HT-29 (cell line): ENCODE measurements at places on chromosomes 1 and 21.

DNA sequence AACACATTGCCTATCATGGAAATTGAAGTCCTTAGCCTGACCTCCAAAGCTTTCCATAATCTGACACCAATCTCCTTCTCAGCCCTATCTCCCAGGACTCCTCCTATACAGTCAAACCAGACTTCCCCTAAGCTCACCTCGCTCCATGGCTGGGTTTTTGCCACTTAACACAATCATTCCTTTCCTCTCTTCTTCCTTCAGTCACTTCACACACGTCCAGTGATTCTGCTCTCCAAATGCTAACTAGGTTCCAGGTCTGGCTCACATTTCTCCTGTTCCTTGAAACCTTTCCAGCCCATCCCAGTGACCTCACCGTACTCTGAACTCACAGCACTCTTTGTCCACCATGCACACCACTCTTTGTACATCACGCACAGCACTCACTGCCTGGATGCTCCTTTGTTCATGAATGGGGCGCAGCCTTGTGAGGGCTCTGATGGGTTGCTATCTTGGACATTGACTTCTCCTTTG lies 98.4 kb downstream of the GLUL start:
- DNase-seq = no peak

DNA sequence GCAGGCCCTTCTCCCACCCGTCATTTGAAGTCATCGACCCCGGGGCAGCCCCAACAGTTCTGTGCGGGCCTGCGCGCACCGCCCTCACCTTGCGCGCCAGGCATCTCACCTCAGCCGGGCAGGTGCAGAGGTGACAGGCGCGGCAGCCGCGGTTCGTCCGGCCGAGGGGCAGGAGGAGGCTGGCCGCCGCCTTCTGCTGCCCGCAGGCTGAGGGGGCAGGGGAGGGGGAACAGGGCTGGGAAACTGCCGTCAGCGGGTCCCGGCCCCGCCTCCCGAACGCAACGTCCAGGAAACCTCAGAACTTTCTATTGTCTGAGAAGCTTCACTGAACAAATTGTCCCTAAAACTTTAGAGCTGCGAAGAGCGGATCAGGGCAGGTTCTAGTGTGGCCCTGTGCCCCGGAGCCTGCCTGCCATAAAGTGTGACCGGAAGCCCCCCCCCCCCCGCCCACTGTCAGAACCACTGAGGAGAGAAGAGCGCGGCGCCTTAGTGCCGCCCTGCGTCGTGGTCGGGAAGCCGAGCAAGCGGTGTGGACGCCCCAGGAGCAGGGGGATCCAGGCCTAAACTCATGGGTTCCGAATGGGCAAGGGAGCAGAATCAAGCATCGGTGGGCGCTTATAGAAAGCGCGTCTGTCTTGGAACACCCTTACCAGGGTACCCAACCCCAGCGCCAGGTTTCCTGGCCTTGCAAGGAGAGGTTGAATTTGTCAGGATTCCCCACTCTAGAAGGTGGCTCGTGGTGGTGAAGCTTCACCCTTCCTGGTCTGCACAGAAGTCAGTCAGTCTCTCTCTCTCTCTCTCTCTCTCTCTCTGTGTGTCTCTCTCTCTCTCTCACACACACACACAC lies 13.3 kb upstream of the TBX15 start:
- peak; percentile 27 for DNase-seq

- DNase-seq = no peak
Measured at GRCh38 chr21:35190201-35190701, 141.1 kb upstream of the RUNX1 start.

DNA sequence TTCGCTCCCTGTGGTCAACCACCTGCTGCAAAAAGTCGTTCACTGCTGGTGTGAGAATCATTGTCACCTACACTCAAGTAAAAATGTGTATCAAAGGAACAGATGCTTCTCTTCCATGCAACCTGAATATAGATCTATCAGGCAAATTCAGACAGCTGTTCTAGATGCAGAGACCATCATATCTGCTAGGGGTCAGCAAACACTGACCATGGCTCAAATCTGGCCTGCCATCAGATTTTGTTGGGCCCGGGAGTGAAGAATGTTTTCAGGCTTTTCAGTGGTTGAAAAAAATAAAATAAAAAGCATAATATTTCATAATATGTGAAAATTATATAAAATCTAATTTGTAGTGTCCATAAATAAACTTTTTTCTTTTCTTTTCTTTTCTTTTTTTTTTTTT lies 199.6 kb downstream of the RGS7 start:
- DNase-seq = no peak

DNA sequence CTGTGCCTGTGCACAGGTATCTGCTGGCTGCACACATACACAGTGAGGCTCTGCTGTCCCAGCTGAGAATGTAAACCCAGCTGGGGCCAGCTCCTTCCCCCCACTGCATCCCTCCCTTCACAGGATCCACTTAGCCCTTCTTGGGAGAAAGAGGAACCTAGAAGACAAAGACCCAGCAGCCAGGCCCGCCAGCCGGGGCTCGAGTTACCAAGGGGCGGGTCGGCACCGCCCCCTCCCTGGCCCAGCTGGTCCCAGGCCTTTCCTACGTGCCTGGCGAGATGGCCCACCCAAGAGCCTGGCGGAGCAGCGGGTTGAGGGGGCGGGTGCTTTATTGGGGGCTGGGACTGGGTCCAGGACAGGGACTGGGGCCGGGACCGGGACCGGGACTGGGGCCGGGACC lies 2.1 kb downstream of the SH3BGRL3 start:
- peak; percentile 32 for DNase-seq
